CD4-positive, alpha-beta T cell treated with Interleukin-15 for 1 hour (primary cell): ENCODE measurements at places on chromosomes 1 and 21.

DNA sequence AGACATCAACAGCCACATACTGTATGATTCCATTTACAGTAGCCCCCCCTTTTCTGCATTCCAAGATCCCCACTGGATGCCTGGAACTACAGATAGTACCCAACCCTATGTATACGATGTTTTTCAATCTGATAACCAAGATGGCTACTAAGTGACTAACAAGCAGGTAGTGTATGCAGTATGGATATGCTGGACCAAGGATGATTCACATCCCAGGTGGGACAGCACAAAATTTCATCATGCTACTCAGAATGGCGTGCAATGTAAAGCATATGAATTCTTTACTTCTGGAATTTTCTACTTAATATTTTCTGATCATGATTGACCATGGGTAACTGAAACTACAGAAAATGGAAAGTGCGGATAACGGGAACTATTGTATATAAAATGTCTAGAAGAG, 30.0 kb upstream of the MRPS6 start:
- no peak for DNase-seq

DNA sequence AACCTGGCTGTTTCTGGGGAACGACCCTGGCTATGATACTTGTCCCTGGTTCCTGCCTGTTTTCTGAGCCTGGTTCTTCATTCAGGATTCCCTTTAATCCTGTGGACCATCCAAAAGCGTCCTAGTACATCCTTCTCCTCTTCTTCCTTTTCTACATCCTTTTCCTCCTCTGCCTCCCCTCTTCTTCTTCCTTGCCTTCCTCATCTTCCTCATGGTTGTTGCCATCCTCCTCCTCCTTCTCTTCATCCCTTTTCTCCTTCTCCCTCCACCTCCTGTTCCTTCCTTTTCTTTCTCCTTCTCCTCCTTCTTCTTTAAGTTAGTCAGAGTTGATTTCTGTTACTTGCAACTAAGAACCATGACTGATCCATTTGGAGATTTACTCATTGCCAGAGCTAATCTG, 197.8 kb downstream of the FOXD2 start:
- no peak for DNase-seq

- peak; percentile 94 for DNase-seq
These were observed 33.6 kb downstream of the NUAK2 start for GRCh38 chr1:205287767-205288559.

- DNase-seq: no peak
These were observed 55.8 kb downstream of the VPS13D start for GRCh38 chr1:12285496-12286143.

DNA sequence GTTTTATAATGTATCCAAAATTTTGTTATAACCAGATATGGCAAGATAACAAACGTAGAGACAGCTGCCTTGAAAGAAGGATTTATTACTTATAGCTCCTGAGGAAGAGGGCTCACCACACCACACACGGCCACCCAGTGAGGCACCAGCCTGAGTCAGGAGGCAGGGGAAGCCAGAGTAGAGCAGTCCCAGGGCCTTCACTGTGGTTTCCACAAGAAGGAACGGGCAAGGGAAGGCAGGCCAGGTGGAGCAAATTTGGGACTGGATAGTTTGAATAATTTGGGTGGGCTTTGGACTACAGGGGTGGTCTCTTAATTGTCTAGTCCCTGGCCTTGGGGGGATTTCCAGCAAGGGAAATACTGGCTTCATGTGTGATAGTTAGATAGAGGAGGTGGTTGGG, 72.5 kb downstream of the RRAGC start:
- no peak for DNase-seq

- no peak for DNase-seq
These were observed 311.2 kb downstream of the VAV3 start for GRCh38 chr1:107653765-107654164.

- DNase-seq: no peak
These were observed 540.3 kb upstream of the B3GALT2 start for GRCh38 chr1:193726722-193727121.

GRCh38 chr1:176950736-176951324, 213.7 kb downstream of the ASTN1 start:
- DNase-seq: no peak

- DNase-seq: no peak
These were observed 25.3 kb downstream of the CLSTN1 start for GRCh38 chr1:9798236-9799130.

GRCh38 chr1:24751833-24752232, 6.6 kb downstream of the CLIC4 start:
- DNase-seq: no peak

DNA sequence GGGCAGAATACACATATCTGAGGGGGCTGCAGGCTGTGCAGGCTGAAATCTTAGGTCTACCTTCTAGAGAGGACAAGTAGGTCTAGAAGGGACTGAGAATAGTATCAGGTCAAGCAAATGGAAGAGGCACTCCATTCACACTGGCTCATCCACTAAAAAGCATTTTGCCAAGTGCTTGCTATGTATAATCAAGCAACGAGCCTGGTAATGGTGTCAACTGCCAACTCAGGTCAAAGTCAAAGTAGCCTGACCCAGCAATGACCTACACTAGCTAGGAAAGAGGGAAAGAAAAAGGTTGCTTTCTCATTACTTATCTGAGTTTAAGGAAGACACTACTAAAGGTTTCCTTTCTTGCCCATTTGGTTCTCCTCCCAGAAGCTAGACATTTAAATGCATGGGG, 10.8 kb downstream of the KCND3 start:
- DNase-seq: no peak

- no peak for DNase-seq
These were observed 72.9 kb downstream of the UCHL5 start for GRCh38 chr1:192986110-192986747.

DNA sequence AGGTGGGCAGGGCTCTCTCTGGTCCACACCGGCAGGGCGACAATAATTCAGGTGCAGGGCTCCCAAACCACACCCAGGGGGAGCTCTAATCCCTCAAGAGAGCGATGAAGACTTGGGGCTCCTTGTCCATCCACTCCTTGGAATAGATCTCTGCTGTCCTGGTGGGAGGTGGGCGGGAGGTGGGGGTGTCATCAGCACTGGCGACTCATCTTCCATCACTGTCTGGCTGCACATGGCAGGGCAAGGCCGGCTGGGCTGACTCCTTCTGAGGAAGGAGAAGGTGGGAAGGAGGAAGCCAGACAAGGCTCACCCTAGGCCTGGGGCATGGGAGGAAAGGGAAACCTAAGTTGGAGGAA, 29.3 kb downstream of the TNNT2 start:
- no peak for DNase-seq

GRCh38 chr1:115545096-115545720, 96.6 kb upstream of the VANGL1 start:
- no peak for DNase-seq

- DNase-seq: no peak
These were observed 99.2 kb upstream of the GRIK3 start for GRCh38 chr1:37133276-37134145.

DNA sequence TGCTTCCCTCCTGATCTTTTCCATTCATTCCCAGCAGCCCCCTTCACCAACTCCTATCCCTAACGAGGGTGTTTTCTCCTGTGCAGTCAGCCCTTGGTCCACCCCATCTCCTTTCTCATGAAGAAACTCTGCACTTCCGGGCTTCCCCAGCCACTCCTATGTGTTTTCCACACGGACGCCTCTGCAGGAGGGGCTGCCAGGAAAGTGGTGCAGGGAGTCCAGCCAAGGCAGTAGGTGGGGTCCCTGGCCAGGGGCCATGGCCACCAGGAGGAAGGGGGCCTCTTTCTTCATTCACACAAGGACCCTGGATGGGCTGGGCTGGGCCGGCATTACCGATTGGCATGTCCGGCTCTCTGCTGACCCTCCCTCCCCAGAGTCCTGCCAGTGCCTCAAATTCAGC, 72.8 kb upstream of the EFHD2 start:
- DNase-seq: no peak

GRCh38 chr1:227785094-227785804, 30.2 kb upstream of the PRSS38 start:
- peak; percentile 38 for DNase-seq

- no peak for DNase-seq
These were observed 238.2 kb upstream of the SGIP1 start for GRCh38 chr1:66295803-66296202.

- no peak for DNase-seq
These were observed 116.3 kb upstream of the CACYBP start for GRCh38 chr1:174883409-174883808.

DNA sequence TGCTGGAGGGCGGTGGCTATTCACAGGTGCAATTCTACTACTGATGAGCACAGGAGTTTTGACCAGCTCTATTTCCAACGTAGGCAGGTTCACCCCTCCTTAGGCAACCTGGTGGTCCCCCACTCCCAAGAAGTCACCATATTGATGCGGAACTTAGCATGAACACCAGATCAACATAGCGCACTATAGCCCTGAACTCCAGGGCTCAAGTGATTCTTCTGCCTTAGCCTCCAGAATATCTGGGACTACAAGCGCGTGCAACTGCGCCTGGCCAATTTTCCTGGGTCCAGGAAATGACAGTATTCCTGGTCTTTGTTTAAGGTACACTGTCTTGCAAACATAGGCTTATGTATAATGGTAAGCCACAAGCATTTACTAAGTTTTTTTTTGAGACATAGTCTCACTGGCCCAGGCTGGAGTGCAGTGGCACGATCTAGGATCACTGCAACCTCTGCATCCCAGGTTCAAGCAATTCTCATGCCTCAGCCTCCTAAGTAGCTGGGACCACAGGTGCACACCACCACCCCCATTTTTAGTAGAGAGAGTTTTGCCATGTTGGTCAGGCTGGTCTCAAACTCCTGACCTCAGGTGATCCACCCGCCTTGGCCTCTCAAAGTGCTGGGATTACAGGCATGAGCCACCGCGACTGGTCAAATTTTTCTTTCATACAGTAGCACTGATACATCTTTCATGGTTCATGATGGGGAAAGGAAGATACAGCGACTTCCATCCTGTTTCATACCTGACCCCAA, 12.6 kb downstream of the MCL1 start:
- DNase-seq: no peak

- no peak for DNase-seq
These were observed 52.3 kb downstream of the PAPPA2 start for GRCh38 chr1:176515310-176515709.

- no peak for DNase-seq
These were observed 15.5 kb upstream of the GFI1 start for GRCh38 chr1:92502247-92502646.

DNA sequence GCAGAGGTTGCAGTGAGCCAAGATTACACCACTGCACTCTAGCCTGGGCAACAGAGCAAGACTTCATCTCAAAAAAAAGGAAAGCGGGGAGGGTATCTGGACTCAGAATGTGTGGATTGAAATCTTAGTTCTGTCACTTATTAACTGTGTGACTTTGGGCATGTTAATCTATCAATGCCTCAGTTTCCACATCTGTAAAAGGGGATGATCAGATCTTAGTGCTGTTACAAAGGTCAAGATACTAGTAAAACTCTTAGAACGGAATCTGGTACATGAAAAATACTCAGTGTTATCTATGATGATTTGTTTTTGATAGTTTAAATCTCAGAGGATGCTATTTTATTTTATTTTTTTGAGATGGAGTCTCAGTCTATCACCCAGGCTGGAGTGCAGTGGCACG, 10.5 kb downstream of the FAM76A start:
- DNase-seq: no peak

DNA sequence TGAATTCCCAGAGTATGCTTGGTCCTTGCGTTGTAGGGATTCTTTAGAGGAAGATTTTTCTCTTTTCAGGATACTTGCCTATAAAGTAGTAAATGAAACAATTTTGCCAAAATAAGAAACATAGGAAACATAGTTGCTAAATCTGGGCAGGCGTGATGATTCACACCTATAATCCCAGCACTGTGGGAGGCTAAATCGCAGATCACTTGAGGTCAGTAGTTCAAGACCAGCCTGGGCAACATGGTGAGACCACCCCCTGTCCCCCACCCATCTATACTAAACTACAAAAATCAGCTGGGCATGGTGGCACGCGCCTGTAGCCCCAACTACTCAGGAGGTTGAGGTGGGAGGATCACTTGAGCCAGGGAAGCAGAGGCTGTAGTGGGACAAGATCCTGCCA, 4.9 kb downstream of the ARV1 start:
- DNase-seq: no peak

- no peak for DNase-seq
These were observed 27.4 kb upstream of the UHMK1 start for GRCh38 chr1:162470216-162470615.

DNA sequence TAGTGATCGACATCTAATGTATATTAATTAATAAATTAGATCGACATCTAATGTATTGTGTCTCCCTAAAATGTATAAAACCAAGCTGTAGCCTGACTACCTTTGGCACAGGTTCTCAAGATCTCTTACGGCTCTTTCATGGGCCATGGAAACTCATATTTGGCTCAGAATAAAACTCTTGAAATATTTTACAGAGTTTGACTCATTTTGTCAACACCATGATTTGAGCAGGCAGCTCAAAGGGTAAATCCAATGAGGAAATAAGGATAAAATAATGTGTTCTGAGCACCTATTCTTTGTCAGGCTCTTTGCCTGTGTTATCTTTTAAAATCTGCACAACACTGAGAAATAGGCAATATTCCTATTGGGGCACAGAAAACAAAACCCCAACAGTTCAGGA, 223.4 kb upstream of the DUSP10 start:
- no peak for DNase-seq
